Ovary (tissue), 10 donors: ENCODE measurements at places on chromosomes 2 and 18. TPM values are rescaled to one million over a fixed set of nuclear protein-coding genes. Genes with fewer than 3 reads are reported as not detected.
A peak's percentile ranks its signal among the peaks of the same experiment; 100 is the strongest.

IRS1 gene
- 44.1 TPM for total RNA-seq

RBFA gene
- 20.0 TPM for total RNA-seq

PID1 gene
- 38.9 TPM for total RNA-seq

AAMP gene
- 123 TPM for total RNA-seq

SCRN3 gene
- total RNA-seq: 18.9 TPM

C2orf66 gene
- total RNA-seq: not detected

CD8A gene
- 1.3 TPM for total RNA-seq

GRCh38 chr2:170897108-170897507 is 31.9 kb upstream of the GORASP2 start:
- H3K27me3 ChIP-seq: no peaks in the 10 kb centered on the region
- H3K4me1 ChIP-seq: no peaks in the 10 kb centered on the region
- H3K36me3 ChIP-seq: no peaks in the 10 kb centered on the region
- DNase-seq: no peak
- H3K4me3 ChIP-seq: no peak overlapping the region
- no peak overlapping the region for H3K27ac ChIP-seq

- DNase-seq: no peak
- H3K4me3 ChIP-seq: no peak overlapping the region
- no peak overlapping the region for H3K27ac ChIP-seq
- no peaks in the 10 kb centered on the region for H3K36me3 ChIP-seq
- no peaks in the 10 kb centered on the region for H3K27me3 ChIP-seq
Observed at GRCh38 chr2:74593826-74594772, 39.6 kb downstream of the DOK1 start.

- peaks cover 5% of the 10 kb centered on the region for H3K4me1 ChIP-seq
- H3K36me3 ChIP-seq: no peaks in the 10 kb centered on the region
- DNase-seq: no peak
Observed at GRCh38 chr2:176395273-176395854, 126.1 kb downstream of the MTX2 start.

DNA sequence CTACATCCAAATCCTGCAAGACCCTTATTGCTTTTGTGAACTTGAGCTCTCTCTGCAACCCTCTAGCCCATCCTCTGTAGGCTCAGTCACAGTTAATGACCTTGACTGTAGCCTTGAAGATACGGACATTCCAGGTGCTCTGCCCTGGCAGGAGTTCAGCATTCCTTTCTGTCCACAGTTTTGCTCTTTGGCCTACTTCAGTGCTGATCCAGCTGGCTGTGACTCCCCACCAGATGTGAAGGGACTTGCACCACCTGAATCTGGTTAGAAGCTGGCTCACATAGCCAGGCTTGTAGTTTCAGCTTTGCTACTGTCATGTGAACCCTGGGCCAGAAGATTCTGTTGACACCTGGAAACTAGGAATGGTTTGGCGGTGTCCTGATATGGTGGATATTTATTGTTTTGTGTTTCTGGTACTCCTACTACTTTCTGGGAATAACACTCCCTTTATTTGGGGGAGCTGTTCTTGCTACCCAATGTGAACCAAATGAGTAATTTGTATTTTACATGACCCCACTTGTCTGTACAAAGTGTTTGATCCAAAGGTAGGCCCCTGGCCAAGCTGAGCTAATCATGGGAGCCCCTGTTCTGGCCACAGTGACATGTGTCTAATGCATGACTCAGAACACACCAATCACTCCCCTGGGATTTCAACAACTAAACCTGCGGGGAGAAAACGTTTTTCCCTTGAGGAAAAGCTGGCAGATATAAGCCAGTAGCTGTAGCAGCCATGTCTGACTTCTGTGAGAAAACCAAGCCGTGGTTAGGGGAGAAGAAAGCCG is 73.4 kb downstream of the CDCA7 start:
- DNase-seq: no peak
- H3K27me3 ChIP-seq: no peaks in the 10 kb centered on the region
- no peak overlapping the region for H3K4me3 ChIP-seq
- no peaks in the 10 kb centered on the region for H3K4me1 ChIP-seq
- H3K27ac ChIP-seq: no peak overlapping the region

GRCh38 chr2:172038604-172039003 is 38.9 kb downstream of the METAP1D start:
- H3K4me3 ChIP-seq: no peak overlapping the region
- no peak for DNase-seq
- no peaks in the 10 kb centered on the region for H3K4me1 ChIP-seq
- no peak overlapping the region for H3K27ac ChIP-seq
- H3K36me3 ChIP-seq: no peaks in the 10 kb centered on the region

- no peak for DNase-seq
- H3K36me3 ChIP-seq: no peaks in the 10 kb centered on the region
- H3K27ac ChIP-seq: no peak overlapping the region
- no peaks in the 10 kb centered on the region for H3K27me3 ChIP-seq
- H3K4me3 ChIP-seq: no peak overlapping the region
Observed at GRCh38 chr2:2464643-2465042, 133.6 kb upstream of the MYT1L start.

DNA sequence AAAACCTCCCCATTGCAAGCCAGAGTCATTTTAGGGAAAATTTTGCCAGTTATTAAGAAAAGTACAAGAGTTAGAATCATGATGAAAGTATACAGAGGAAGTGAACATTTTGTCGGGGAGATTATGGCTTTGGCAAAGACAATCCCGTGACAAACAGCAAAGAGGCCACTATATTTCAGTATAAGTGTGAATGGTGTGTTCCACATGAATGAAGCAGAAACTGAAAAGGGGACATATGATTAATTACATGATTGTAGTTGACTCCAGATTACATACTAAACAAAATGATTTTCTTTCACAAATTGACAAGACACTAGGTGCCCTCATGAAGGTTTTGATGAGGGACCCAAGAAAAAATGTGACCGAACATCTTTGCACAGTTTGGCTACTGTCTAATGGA is 42.0 kb downstream of the SP140 start:
- DNase-seq: no peak
- H3K27ac ChIP-seq: no peak overlapping the region
- H3K27me3 ChIP-seq: no peaks in the 10 kb centered on the region
- H3K4me1 ChIP-seq: no peaks in the 10 kb centered on the region

DNA sequence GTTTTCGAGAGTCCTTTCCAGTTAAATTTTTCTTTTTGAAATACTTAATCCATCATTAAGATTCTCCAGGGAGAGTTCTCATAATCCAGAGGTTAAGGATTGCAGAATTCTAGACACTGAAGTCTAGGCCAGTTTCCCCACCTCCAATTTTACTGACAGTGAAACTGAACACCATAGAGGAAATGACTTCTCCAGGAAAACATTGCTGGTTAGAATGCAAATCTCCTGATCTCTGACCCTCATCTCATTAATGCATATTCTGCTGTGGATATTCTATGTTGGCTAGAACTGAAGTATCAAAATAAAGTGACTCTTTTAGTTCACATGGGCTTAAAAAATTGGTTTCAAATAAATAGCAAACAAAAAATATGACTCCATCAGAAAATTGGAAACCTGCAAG is 105.8 kb upstream of the UGP2 start:
- no peaks in the 10 kb centered on the region for H3K36me3 ChIP-seq
- peaks cover 7% of the 10 kb centered on the region for H3K4me1 ChIP-seq
- no peak overlapping the region for H3K4me3 ChIP-seq
- no peak for DNase-seq

DNA sequence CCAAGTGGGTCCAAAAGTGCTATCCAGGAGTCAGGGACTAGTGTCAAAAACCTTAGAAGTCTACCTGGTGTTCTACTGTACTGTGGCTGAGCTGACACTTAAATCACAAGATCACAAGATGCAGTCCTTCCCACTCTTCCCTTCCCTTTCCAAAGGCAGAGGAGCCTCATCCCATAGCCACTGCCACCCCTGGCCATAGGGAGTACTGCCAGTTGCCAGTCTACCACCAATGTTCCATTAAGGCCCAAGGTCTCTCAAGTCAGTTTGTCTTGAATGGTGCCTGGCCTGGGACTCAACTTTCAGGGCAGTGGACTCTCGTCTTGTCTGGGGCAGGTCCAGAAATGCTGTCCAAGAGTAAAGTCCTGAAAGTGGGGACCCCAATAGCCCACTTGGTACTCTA is 585.6 kb downstream of the NUP35 start:
- H3K36me3 ChIP-seq: no peaks in the 10 kb centered on the region
- no peak for DNase-seq
- H3K4me1 ChIP-seq: no peaks in the 10 kb centered on the region
- H3K27me3 ChIP-seq: no peaks in the 10 kb centered on the region

- no peak overlapping the region for H3K4me3 ChIP-seq
- H3K4me1 ChIP-seq: peaks cover 2% of the 10 kb centered on the region
Observed at GRCh38 chr2:55840460-55840859, 83.1 kb downstream of the EFEMP1 start.

DNA sequence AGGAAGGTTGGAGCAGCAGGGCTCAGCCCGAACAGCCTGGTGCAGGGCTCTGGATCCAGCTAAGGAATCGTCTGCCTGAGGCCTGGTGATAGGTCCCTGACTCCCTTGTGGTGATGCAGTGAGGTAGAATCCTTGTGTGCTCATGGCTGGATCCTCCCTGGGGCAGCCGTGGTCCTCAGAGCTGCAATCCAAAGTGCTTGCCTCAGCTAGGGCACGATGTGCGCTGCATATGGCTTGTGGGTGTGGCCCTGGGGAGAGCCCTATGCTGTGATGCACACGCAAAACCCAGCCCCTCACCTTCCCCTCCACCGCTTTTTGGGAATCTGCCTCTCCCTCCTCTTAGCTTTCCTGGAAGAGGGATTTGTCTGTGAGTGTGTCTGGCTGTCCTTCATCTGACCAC is 142.2 kb downstream of the DYSF start:
- no peaks in the 10 kb centered on the region for H3K4me1 ChIP-seq
- no peak for DNase-seq
- no peaks in the 10 kb centered on the region for H3K36me3 ChIP-seq

- no peak for DNase-seq
- no peak overlapping the region for H3K27ac ChIP-seq
- no peaks in the 10 kb centered on the region for H3K27me3 ChIP-seq
- no peaks in the 10 kb centered on the region for H3K36me3 ChIP-seq
Observed at GRCh38 chr2:222485367-222486211, 61.2 kb downstream of the SGPP2 start.

GRCh38 chr2:82128051-82128450 is 1823.5 kb upstream of the LRRTM1 start:
- H3K4me1 ChIP-seq: no peaks in the 10 kb centered on the region
- H3K36me3 ChIP-seq: no peaks in the 10 kb centered on the region
- H3K4me3 ChIP-seq: no peak overlapping the region
- DNase-seq: no peak
- no peaks in the 10 kb centered on the region for H3K27me3 ChIP-seq
- H3K27ac ChIP-seq: no peak overlapping the region

DNA sequence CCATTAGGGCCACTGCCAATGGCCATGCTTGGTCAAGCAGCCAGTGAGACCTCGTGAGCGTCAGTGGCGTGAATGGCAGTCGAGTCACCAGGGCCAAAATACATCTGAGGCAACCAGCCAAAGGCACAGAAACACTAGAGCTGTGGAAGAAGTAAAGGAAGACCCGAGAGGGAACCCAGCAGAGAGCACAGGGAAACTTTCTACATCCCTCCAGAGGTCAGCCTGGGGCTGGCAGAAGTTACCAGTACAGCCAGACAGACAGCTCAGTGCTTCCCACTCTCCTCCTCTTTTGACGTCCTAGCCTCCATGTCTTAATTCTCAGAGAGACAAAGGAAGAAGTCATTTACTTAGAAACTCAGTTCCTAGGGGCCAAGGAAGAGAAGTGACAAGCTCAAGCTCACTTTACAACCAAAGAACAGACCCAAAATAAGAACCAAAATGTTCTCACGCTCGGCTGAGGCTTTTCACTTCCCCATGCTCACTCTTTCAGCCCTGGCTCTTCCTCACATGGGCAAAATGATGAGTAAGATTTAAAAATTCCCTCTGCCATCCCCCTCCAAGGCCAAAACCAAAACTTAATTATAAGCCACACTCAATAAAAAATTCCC is 8.7 kb downstream of the CYRIA start:
- DNase-seq: no peak
- no peaks in the 10 kb centered on the region for H3K27me3 ChIP-seq
- H3K27ac ChIP-seq: no peak overlapping the region

DNA sequence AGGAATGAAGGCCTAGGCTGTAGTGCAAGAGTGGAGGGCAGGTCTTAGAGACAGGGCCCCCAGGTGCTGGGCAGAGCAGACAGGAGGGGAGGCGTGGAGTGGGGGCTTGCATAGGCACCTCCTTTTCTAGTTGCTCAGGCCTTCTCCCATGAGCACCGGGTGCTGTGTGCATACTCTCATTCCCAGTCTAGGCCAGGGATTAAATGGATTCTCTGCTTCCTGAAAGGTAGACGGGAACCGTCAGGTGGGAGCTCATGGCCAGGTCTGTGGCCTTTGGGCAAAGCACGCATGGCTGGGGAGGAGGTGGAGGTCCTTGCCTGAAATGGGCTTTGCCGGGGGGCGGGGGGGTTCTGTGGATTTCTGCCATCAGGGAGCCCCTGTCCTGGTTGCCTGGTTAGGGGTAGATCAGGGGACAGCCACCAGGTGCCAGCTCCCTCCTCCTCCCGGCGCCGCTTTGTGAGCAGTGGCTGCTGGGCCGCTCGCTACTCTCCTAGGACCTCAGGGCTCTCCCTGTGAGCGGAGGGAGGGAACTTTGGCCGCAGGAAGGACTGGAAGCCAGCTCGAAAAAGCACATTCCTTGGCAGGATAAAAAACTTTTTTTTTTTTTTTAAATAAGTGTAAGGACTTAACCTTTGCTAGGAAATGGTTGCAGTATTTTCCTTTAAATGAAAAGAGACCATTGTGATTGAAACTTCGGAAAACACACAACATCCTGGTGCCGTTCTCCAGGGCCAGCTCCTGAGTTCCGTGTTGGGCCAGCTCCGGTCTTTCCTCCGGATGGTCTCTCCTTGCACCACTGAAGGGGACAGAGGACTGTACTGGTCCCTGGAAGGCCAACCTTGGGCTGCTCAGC is 82.8 kb upstream of the HAAO start:
- no peaks in the 10 kb centered on the region for H3K27me3 ChIP-seq
- H3K4me3 ChIP-seq: no peak overlapping the region
- no peaks in the 10 kb centered on the region for H3K36me3 ChIP-seq
- peak overlapping the region; percentile 65 for H3K27ac ChIP-seq
- DNase-seq: peak; percentile 68
- H3K4me1 ChIP-seq: peaks cover 22% of the 10 kb centered on the region

DNA sequence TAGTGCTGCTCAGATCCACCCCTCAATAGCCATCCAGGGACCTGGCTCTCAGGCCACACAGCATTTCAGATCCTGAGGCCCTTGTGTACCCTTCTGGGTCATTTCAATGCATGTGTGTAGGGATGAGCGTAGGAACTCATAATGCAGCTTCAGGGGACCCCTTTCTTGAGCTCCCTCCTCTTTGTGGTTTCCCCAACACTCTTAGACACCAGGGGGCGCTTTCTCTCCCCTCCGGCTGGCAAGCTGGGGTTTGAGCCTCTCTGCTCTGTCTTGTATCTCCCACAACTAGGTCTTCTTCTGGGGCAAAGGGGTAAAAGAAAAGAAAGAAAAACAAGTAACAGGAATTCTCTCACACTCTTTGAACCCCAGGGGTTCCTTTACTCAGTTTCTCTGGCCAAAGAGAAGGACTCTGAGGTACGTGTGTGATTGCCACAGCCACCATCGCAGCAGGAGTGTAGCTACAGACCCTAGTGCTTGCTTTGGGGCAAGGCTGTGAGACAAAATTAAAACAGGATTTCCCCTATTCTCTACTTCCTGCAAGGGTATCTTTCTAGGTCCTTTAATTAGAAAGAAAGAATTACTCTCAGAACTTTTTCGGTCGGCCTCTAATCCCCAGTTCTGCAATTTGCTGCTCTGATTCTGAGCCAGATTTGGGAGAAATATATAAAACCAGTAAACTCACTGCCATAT is 38.0 kb downstream of the CABYR start:
- no peaks in the 10 kb centered on the region for H3K27me3 ChIP-seq
- H3K4me3 ChIP-seq: no peak overlapping the region
- H3K27ac ChIP-seq: no peak overlapping the region
